ENCODE measurements at places on chromosomes 11 and 22.

GRCh38 chr11:74626604-74627003, 34.2 kb downstream of the POLD3 start:
- no peak for DNase-seq

DNA sequence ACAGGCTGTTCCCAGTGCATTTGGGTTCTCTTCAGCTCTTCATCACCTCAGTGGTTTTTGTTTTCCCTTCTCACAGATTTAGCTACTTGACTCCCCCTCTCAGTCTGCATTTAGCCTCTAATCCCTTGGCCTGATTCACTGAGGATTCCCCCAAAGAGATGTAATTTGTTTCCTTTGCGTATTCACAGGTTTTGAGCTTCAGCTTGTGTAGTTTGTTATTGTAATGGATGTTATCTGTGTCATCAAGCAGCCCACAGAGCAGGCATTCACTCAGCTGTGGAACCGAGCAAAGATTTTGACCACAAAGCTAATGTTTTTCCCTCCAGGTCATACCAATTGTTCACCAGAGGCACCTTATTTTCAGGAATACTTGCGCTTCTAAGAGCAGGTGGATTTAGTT, 6.4 kb upstream of the ME3 start:
- DNase-seq: no peak

DNA sequence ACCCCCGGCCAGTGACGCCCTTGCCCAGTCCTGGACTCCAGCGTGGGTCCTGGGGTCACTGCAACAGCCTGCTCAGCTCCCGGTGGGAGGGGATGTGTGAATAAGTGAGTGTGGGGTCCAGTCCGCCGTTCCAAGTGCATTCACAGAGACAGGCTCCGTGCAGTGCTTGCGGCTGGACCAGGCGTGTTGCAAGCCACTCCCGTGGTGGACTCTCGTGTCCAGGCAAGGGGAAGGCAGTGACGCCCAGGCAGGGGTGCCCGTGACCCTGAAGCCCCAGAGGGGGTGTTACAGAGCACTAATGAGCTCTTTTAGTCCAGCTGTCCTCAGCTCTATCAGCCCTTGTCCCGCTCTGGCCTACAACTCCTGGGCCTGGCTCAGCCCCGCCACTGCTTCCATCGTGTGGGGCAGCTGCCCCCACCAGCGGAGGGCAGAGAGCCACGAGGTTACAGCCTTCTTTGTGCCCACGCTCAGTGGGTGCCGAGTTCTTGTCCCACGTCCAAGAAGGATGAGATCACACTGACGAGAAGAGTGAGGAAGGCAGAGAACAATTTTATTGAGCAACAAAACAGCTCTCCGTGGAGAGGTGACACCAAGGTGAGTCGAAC, 1807.5 kb downstream of the LRRC4C start:
- no peak for DNase-seq

- DNase-seq: no peak
Observed at GRCh38 chr11:66727282-66728037, 1.6 kb downstream of the SPTBN2 start.

GRCh38 chr11:74204701-74205100, 33.6 kb downstream of the PPME1 start:
- no peak for DNase-seq

- DNase-seq: no peak
Observed at GRCh38 chr11:5626196-5626595, 1.4 kb downstream of the TRIM34 start.

GRCh38 chr11:20670932-20671403, 1.6 kb downstream of the NELL1 start:
- no peak for DNase-seq

GRCh38 chr11:119192111-119192510, 6.8 kb downstream of the NHERF4 start:
- DNase-seq: no peak

GRCh38 chr11:122632181-122632824, 23.2 kb upstream of the UBASH3B start:
- no peak for DNase-seq

GRCh38 chr11:134530636-134531326, 118.7 kb upstream of the B3GAT1 start:
- no peak for DNase-seq

GRCh38 chr11:122094836-122095235, 21.2 kb downstream of the BLID start:
- DNase-seq: no peak

DNA sequence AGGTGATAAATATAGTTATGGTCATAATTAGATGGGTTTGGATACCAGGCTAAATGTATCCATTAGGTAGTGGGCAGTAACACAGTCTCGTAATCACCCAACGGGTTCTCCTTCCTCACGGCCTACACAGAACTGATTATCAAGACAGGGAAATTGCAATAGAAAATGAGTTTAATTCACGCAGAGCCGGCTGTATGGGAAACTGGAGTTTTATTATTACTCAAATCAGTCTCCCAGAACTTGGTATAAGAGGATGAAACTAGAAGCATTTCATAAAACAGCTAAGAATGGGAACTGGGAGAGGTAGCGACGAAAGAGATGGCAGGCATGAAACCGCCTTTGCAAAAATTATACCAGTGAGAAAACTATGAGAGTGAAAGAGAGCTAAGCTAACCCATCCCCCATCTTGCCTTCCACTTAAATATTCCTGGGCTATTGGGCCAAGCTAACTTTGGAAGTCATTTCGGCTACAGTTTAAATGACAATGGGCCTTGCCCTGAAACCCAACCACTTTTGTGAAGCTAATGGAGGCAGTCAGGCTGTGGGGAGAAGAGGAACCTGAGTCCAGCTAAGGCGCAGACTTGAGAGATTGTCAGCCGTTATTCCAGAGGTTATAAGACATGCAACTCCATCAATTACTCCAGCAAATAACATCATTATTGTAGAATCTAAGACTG, 29.6 kb downstream of the CTSC start:
- no peak for DNase-seq

DNA sequence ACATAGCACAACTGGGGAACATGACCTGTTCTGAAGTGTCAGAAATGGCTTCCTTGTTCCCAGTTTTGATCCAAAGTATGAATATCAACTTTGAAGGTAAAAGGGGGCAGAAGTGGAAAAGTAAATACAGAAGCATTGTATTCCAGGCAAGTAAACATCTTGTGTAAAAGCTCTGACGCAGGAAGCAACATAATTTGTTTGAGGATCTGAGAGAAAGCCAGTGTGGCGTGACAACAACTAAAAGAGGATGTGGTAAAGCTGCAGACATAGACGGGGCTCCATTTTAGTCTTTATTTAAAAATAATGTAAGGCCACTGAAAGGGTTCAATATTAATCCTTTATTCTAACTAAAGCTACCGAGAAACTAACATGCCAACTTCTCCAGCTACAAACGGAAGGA, 310.2 kb downstream of the DLG2 start:
- DNase-seq: peak; percentile 45

- DNase-seq: no peak
Observed at GRCh38 chr11:100188137-100188783, 498.8 kb upstream of the ARHGAP42 start.

GRCh38 chr11:82722231-82722630, 11.4 kb downstream of the FAM181B start:
- DNase-seq: no peak

DNA sequence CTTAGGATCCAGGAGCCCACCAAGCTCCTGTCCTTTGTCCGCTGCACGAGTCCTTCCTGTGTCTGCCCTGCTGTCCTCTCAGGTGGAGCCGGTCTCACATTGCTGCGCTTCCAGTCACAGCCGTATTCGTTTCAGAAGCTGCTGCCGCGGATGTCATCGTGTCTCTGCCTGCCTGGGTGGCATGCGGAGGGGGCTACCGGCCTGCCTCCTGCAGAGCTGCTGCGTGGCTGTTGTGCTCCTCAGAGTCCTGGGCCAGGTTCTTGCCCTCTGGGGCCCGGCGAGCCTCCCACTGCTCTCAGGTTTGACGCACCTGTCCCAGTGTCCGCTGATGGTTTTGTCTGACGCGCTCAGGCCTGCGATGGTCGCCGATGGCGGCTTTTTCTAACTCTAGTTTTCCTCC, 254.2 kb downstream of the TBC1D22A start:
- DNase-seq: no peak

DNA sequence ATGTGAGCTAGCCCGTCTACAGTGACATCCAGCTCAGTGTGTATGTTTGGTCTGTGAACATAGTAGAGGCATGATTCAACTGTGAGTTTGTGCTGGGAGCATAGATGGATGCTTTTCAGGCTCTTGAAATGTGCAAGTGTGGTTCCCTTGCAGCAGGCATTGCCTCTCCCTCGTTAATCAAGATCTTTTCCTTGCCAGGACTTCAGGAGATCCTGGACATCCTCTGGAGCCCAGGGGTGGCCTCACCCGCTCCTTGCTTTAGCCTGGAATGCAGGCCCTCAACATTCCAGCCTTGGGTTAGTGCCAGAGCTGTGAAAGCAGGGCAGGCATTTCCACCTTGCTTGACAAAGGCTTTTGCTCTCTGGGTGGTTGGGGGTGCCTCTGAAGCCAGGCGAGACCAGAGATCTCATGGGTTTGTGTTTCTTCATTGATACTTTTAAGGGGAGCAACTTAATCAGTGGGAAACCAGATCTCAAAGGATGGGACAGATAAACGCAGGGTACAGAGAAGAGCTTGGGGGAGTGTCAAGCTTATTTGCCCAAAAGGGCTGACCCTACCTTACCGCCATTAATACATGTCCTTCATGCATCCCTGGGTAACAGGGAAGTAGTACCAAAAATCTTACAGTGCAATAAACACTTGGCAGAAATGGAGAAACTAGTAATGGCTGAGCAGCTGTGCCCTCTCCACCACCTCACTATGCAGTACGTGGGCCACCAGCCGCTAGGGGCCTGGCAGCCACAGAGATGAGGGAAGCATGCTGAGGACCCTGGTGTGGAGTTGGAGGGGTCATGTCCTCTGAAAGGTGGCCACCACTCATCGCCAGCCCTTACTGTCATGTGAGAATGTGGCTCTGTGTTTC, 72.1 kb downstream of the PTPRJ start:
- DNase-seq: no peak

DNA sequence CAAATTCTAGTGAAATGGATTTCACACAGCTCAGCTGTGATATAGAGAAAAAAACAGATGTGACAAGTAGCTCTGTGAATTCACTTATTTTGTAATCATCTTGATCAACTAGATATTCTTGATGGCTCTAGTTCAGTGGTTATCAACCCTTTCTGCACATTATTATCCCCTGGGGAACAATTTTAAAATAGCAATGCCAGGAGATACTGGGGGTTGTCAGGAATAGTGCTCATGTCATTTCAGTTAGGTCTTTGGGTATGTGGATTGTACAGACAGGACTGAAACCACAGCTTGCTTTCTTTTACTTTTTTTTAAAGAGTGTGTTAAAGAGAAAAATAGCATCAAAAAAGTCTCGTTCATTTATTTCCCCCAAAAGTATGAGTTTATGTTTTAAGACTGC, 269.0 kb upstream of the PDGFD start:
- no peak for DNase-seq

DNA sequence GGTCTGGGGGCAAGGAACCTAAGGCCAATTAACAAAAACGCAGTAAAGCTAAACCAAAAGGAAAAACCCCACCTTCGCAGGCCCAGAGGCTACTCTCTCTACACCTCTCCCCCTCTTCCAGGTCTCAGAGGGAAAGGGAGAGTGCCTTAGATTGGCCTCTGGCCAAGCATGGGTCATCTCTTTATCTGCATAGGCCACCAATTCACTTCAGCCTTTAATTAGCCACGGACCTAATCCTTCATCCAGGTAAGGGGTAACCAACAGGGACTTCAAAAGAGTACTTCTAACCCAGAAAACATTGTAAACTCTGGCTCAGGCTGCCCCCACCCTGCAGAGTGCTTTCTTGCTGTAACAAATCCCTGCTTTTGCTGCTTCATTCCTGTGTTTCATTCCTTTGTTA, 9.4 kb downstream of the VSTM5 start:
- DNase-seq: no peak

DNA sequence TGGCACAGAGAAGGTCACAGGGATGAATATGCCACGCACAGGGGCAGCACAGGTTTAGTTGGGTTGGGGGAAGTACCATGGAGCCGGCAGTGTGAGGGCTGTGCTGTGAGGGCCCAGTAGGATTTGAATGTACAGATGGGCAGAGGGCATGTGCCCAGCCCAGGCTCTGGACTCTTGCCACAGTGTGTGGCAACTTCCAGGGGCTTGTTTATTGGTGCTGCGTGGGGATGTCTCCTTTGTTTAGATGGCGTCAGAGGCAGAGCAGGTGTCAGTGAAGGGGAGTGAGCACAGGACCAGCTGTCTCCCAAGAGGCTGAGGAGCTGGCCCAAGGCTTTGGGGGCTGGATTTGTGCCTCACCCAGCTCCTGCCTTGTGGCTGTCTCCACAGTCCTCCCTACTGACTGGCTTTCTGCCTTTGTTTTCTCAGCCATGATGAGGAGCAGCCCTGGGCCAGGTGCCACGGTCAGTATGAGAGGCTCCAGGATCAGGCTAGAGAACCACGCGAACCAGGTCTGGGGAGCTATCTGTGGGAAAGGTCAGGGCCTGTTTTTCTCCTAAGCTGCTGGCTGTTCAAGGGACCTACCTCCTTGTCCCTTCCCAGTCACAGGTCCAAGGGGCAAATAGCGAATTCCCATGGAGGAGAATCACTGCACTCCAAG, 21.9 kb downstream of the SUN2 start:
- DNase-seq: no peak

DNA sequence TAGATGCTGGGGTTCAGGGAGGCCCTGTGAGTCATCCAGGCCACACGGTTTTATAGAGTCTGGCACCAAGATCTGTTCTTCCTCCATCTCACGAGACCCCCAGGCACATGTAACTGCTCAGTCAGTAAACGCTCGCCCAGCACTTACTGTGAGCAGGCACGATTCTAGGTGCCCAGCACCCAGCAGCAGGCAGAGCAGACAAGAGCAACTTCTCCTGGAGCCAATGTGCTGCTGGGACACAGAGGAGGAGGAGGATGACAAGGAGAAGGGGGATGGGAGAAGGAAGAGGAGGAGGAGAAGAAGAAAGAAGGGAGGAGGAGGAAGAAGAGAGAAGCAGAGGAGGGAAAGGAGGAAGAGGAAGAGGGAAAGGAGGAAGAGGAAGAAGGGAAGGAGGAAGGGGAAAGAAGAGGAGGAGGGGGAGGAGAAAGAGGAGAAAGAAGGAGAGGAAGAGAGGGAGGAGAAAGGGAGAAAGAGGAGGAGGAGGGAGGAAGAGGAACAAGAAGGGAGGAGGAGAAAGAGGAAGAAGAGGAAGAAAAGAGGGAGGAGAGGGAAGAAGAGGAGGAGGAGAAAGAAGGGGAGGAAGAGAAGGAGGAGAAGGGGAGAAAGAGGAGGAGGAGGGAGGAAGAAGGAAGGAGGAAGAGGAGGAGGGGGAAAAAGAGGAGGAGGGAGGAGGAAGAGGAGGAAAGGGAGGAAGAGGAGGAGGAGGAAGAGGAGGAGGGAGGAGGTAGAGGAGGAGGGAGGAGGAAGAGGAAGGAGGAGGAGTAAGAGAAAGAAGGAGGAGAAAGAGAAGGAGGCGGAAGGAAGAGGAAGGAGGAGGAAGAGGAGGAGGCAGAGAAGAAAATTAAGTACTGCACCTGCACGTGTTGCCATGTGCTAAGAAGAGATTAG, 77.6 kb upstream of the RTL6 start:
- DNase-seq: no peak
